ENCODE measurements at places on chromosomes 2 and 18.

GRCh38 chr18:23857756-23858155 lies 156.8 kb upstream of the TTC39C start:
- DNase-seq, result no peak

DNA sequence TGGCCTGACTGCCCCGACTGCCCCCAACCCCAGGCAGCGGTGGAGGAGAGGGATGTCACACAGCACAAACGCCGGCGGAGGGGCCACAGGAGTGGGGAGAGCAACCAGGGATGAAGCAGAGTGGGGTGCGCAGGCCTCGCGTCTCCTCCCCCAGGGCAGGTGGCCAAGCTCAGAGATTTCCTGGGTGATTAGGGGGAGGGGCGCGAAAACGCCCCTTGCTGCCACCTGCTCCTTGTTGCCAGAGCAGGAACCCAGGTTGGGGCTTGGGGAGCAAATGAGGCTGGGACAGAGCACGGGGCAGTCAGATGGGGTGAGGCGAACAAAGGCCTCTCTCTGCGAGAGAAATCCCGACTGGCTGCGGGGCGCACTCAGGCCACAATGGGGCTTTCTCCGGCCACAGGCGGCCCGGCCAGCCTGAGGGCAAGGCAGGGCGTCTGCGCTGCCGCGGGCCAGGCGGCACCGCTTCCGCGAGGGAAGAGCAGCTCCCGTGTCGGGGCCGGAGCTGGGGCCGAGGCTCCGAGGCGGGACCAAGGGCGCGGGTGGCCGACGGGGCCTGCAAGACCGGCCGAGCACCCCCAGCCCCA lies 11.5 kb downstream of the TEX44 start:
- peak; percentile 29 for DNase-seq

GRCh38 chr18:13265911-13266217 lies 47.3 kb downstream of the LDLRAD4 start:
- no peak for DNase-seq

DNA sequence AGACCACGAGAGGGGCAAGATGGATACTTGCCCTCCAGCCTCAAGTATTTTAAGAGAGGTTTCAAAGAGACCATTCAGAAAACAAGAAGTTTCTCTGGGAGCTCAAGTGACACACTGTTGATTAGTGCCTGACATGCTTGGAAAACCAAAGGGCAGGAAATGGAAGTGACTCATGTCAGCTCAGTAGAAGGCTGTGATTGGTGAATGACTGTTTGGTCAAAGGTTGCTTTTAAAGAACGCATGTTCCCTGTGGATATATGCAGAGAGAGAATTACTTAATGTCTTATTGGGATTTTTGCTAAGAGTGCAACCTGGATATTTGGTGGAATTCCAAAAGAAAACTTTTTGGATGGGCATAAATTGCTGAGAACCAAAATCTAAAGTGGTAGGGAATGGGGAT lies 549.9 kb downstream of the XIRP2 start:
- no peak for DNase-seq

DNA sequence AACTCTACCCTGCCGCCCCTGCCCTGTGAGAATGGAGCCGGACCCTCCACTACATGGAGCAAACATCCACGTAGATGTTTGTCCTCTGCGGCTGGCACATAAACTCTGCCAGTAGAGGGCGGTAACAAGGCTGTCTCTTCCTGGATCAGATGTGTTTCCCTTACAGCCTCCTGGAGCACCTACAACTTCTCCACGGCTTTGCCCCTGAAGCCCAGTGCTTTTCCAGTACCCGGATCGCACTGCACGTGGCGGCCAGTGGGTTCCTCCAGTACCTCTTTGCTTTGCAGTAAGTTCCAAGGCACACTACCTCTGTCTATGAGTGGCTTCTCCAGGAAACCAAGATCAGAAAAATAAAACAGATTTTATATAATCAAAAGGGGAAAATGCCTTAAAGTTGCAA lies 651.3 kb downstream of the DCDC2C start:
- DNase-seq, result no peak

DNA sequence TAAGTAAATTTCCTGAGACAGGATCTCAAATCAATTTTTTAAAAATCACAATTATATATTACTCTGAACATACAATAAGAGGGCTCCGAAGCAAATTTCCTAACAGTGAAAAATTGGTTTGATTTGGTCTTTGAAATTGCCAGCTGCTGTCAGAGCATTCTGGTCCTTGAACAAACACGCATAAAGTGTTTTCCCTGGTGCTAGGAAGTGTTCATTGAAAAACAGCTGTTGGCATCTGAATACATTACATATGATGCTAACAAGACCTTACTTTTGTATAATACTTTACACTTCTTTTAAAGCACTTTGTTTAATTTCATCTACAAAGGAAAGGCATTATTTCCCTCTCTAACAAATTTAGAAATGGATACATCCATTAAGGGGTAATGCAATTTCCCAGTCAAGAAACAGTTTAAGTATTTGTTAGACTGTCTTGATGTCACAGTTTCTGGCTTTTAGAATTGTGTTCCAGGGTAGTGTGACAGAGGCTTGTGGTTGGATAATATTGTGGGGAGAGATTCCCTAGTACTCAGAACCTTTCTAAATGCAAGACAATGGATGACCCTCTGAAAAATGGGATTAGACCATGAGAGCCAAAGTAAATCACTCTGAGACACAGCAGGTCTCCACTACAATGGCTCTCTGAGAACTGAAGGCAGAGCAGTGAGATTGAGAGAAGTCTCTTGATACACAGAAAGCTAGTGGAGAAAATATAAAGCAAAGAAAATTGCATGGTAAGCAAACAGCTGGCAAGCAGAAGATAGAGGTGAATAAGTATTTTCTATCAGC lies 299.0 kb downstream of the TRIB2 start:
- no peak for DNase-seq
